ENCODE measurements at places on chromosomes 1 and 21.

DNA sequence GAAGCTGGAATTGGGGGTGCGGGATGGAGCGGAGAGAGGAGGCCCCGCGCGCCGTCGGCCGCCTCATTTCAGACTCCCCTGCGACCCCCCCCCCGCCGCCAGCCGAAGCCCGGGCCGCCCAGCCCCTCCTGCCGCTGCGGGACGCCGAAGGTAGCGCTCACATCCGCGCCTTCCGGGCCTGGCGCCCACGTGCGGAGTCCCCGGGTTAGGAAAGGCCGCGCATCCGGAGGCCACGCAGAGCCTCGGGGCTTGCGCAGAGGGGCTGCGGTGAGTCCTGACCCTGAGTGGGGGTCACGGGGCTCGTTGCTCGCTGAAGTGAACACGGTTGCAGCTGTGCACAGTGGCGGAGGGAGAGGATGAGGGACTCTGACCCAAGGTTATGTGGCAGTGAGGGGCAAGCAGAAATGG lies 552 bp upstream of the ZNF496 start:
- ATAC-seq, result peak; percentile 48

- ATAC-seq, result no peak
These were observed 30.4 kb upstream of the A3GALT2 start for GRCh38 chr1:33351281-33351660.

DNA sequence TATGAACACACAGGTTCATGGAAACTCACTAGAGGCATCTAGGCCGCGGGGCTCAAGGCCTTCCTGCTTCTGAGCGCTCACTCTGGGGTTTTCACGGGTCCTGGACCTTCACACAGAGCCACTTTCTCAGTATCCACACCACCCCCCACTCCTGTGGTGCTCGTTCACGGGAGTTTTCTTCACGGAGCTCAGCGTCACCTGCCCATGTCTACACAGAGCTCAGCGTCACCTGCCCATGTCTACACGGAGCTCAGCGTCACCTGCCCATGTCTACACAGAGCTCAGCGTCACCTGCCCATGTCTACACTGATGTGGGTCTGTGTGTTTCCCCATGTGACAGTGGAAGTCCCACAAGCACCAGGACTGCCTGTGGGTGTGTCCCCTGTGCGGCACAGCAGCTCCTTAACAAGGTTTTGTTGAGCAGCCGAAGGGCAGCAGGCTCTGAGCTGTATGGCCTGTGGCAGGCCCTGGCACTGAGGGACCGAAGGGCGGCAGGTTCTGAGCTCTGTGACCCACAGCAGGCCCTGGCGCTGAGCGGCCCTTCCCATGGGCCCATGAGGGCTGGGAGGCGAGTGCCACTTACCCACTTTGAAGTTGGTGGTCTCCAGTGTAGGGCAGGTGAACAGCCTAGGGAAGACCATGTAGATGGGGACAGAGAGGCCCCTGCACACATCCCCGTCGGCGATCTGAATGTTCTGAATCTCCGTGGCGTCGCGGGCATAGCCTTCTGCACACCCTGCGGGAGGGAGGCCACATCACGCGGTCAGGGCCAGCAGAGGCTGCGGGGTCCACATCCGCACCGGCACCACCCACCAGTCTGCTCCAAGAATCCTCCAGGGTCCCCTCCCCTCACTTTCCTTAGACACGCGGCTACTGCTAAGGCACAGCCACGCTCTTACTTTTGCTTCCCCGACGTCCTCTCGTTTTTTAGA lies 39.8 kb downstream of the VPS26C start:
- no peak for ATAC-seq

DNA sequence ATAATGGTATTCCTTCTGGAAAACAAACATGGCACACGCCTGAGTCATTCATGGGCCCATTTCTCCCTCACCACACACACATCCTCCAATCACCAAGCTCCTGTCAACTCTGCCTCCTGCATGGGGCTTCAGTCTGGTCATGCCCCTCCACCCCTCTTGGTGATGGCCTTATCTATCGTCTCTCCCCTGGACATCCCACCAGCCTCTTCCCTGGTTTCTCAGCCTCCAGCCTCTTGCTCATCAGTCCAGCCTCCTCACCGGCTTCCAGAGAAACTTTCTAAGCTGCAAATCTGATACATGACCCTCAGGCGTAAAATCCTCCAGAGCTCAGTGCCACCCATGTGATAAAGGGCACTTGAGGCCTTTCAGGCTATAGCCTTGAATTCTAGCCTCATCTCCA lies 243.9 kb downstream of the FOXD2 start:
- no peak for ATAC-seq

GRCh38 chr1:168466092-168466713 lies 77.6 kb downstream of the XCL2 start:
- ATAC-seq, result peak; percentile 55

DNA sequence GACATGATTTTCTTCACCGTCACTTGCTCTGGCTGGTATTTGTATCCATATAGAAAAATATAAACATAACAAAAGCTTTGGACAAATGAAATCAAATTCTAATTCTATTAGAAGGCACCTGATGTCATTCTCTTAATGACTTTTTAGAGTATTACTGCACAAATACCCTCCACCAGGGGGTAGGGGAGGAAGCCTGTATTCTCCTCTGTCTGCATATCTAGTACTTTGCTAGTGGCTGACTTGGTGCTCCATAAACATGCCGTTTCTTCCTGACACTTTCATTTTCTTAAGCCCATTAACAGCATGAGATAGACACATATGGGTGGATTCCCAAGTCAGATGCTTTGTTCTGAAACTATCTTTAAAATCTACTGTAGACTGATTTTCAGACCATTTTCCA lies 20.6 kb upstream of the KCNJ15 start:
- ATAC-seq, result peak; percentile 77

- no peak for ATAC-seq
These were observed 282.1 kb downstream of the RPS6KC1 start for GRCh38 chr1:213333121-213333520.

DNA sequence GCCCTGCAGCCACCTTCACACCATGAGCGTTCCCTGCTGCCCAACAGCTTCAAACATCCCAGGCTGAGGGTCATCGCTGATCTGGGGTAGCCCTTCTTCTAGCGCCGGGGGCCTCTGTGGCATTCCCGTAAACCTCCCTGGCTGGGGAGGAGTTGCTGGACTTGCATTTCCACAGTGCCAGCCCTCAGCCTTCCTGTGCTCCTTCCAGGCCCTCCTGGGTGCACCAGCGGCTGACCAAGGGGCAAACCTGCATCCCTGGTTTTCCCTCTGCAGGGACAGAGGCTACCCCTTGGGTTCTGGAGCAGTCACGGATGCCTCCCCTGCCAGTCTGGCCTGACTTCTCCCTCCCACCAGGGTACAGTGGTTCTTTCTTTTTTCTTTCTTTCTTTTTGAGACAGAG lies 218.7 kb upstream of the TMEM51 start:
- no peak for ATAC-seq

DNA sequence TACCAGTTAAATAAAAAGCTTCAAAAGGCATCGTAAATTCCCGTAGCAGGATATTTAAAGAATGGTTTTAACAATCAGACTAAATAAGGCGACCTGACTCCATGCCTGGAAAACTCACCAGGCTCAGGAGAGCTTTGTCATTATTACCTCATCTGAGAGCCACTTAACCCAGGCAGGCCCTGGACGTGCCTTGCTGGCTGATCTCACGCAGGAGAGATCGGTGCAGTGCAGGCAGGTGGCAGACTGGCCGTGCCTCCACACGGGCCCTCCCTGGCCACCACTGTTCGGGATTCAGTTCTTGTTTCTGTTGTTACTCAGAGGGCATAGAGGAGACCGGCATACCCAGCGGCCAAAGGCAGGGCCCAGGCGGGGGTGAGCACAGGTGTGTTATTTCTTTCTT lies 6.4 kb downstream of the MT1HL1 start:
- no peak for ATAC-seq

GRCh38 chr1:235313262-235313661 lies 14.7 kb downstream of the ARID4B start:
- ATAC-seq, result no peak

DNA sequence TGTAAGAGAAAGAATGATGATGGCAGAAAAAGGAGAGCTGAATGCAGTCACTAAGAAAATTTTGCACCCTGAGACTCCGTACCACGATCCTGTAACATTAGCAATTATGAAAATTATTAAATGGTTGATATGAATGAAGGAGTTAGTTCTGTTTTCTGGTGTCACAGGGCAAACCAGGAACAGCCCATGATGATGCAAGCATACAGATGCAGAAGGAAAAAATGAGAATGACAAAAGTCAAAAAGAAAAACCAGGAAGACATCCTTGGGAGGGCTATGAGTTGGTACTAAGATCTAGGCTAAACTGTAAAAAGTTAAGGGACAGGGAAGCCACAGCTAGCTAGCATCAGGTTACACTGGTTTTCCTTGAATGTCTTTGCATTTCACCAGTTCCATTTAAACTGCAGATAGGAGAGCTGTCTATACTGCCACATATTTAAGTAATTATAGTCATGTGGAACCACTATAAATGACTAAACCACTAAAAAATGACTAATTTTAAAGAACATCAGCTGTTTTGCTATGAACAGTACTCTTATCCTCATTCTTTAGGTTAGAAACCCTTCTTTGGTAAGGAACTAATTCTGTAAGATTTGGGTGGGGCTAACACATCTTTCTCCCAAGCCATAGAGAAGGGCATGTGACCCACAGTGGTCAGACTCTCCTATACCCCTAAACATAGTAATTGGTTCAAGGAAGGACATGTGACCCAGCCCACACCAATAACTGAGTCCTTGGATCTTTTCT lies 11.4 kb downstream of the DOCK7 start:
- ATAC-seq, result peak; percentile 93

DNA sequence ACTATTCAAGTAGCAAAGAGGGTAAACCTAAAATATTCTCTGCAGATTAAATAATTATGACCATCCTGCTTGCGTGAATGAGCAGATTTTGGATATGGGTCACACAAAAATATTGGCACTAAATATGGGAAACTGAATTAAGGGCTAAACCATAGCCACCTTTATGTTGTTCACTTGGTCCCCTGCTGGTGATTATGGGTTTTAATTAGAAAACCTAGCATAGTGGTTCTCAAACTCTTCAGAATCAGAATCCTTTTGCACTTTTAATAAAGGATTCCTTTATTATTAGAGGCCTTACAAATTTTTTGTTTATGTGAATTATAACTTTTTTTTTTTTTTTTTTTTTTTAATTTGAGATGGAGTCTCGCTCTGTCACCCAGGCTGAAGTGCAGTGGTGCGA lies 38.5 kb upstream of the ZNHIT6 start:
- ATAC-seq, result no peak
